Activated CD4-positive, alpha-beta T cell treated with anti-CD3 and anti-CD28 coated beads for 48 hours (primary cell): ENCODE measurements at places on chromosomes 16 and 17.

DNA sequence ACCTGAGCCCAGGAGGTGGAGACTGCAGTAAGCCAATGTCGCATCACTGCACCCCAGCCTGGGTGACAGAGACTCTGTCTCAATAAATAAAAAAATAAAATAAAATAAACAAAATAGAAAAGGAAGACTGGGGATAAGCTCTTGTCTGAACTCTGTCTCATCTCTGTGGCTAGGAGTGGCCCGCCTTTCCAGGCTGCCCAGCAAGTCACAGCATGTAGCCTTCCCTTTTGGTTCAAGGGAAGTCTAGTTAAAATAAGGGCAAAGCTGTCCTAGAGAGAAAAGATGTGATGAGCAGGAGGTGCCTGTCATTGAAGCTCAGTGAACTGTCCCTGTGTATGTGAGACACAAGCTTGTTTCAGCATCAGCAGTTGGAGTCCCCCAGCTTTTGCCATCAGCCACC, 2.7 kb upstream of the GFAP start:
- no peak for DNase-seq

GRCh38 chr16:3618769-3619141, 7.3 kb upstream of the SLX4 start:
- DNase-seq = no peak

GRCh38 chr17:47352848-47353247, 29.1 kb downstream of the EFCAB13 start:
- DNase-seq = no peak

DNA sequence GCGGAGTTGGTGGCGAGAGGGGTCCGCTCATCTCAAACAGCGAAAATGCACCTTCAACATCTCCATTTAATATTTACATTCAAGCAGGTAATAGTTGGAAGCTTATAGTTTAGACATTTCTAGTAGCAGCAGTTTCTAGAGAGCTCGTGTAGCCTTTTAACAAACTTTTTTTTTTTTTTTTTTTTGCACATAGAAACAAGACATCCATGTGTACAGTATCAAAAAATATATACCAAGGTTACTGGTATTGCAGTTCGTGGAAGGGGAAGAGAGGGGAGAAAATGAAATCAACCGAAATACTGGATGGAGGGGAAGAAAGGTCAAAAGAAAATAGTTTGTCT, 6.2 kb downstream of the CBX4 start:
- no peak for DNase-seq

GRCh38 chr17:15413101-15413771, 54.2 kb downstream of the CDRT4 start:
- no peak for DNase-seq

GRCh38 chr17:74172700-74173099, 30.8 kb upstream of the RPL38 start:
- DNase-seq = no peak

DNA sequence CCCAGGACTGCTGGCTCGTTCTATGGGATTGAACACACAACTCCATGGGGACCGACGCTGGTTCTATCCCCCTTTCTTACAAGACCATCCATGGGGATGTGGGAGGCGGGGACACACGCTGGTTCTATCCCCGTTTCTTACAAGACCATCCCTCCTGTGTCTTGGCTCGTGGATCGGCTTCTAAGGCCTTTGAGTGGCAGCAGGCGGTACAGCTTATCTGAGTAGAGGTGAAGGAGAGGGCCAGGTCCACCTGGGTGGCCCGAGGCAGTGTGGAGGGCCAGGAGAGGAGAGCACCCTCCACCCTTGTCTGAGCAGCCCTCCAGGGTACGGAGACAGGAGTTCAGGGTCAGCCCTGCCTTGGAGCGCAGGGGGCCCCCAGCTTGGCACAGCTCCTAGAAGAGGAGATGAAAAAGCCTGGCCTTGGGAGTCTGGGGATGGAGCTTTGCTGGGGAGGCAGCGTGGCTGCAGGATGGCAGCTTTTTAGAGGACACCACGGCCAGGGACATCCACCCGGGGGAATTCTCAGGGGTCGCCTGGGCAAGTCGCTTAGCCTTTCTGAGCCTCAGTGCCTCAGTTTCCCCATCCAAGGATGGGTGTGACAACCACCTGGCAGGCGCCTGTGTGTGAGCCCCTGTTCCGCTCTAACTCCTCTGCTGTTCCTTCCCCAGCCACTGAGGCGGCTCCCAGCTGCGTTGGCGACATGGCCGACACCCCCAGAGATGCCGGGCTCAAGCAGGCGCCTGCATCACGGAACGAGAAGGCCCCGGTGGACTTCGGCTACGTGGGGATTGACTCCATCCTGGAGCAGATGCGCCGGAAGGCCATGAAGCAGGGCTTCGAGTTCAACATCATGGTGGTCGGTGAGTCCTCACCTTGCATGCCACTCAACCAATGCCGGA, 341.0 kb downstream of the SEC14L1 start:
- no peak for DNase-seq

DNA sequence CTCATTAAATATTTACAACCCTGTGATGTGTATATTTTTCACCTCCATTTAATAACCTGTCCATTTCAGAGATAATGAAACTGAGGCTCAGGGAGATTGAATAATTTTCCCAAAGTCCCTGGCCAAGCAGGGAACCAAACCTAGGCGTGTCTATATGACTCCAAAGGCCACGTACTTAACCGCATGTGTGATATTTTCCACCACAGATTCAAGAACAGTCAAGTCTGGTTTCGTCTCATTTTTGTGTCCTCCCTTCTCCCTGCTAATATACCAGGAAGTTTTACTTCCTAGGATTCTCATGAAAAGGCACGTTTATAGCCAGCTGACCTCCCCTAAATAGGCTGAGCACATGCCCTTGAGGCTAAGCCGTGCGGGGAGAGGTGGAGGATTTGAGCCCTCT, 15.3 kb downstream of the WFIKKN2 start:
- DNase-seq = no peak

DNA sequence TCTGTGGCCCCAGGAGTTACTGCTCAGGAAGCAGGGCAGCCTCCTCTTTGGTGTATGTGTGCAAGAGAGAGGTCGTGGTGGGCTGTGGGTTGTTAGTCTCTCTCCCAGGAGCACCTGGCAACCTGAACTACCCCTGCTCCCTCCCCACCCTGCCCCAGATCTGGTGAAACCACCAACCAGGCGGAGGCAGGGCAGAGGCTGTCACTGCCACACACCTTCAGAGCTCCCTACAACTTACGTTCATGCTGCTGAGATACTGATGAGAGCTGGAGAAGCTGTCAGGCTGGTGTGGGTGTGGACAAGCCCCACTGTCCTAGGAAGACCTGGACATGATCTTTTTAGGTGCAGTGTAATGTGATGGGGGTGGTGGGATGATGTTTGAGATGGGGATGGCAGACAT, 24.3 kb downstream of the GOSR2 start:
- DNase-seq = no peak
